MM.1S (cell line): ENCODE measurements at places on chromosomes 7 and 10.

DNA sequence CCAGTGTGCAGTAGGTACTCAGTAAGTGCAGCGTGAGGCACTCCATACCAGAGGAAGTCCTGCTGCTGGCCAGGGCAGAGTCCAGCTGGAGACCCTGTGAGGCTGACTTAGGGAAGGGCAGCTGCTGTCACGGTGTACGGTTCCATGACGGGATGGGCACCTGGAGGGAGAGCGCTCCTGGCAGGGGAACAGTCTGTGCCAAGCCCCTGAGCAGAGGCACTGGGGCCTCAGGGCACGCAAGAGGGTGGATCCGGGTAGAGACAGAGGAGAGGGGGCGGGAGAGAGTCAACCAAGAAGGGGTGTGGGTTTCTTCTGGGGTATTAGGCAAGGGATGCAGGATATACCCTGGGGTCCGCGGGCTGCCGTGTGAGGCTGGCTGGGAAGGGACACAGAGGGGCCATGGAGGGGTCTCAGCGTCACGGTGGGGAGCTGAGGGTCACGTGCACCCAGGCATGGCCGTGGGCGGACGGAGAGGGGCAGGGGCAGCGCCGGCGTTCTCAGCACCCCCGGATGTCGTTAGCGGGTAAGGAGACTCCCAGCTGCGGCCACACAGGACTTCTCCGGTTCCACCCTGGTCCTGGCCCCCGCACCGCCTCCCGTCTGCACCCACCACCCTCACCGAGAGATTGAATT lies 70.5 kb downstream of the MICALL2 start:
- no peak for DNase-seq

DNA sequence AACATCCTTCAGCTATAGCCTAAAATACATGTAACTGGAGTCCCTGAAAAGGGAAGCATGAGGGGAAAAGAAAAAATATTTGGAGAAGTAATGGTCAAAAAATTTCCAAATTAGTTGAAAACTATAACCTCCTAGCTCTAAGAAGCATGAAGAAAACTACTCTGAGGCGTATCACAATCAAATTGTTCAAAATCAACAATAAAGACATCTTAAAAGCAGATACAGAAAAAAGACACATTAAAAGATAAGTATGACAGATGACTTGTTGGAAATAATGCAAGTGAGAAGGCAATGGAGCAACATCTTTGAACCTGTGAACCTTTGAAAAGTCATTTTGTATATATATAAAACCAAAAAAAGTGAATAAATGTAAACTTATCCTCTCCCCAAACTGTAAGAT lies 93.1 kb downstream of the RNF32 start:
- DNase-seq: no peak

GRCh38 chr10:17882557-17882956 lies 69.2 kb upstream of the SLC39A12 start:
- no peak for DNase-seq

- no peak for DNase-seq
Measured at GRCh38 chr10:5504146-5505072, 5.0 kb upstream of the CALML5 start.

- no peak for DNase-seq
Measured at GRCh38 chr7:48837266-48837665, 87.1 kb upstream of the CDC14C start.
